ENCODE measurements at places on chromosomes 7 and 10.
A peak's percentile ranks its signal among the peaks of the same experiment; 100 is the strongest.

GRCh38 chr10:129631006-129631405 lies 164.0 kb downstream of the MGMT start:
- no peak for DNase-seq

GRCh38 chr7:129784437-129784782 lies 168.3 kb downstream of the UBE2H start:
- DNase-seq = no peak

DNA sequence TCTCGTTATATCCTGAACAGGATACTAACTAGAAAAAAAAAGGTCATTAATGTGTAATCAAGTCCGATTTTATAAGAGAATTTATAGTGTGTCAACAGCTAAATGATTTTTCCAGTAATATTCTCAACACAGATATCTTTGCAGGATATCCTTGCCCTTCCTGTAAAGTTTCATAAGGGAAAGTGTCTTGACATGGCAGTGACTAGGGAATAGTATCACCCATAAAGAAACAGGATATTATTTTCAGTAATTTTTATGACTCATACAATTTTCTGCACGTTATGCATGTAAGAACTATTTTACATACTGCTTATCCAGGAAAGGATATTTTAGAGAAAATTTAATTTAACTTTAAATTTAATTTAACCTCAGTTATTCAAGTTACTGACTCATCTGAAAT lies 19.5 kb upstream of the PNLIP start:
- no peak for DNase-seq

- no peak for DNase-seq
Observed at GRCh38 chr7:102191556-102192379, 94.9 kb upstream of the SH2B2 start.

DNA sequence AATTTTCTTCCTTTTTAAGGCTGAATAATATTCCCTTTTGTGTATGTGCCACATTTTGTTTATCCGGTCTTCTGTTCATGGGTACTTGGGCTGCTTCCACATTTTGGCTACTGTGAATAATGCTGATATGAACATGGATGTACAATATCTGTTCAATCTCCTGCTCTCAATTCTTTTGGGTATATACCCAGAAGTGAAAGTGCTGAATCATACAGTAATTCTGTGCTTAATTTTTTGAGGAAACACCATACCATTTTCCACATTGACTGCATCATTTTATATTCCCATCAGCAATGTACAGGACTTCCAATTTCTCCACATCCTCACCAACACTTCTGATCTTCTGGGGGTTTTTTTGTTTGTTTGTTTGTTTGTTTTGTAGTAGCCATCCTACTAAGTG lies 135.0 kb upstream of the INHBA start:
- no peak for DNase-seq

- DNase-seq = no peak
Observed at GRCh38 chr10:71312811-71313789, 6.0 kb upstream of the SLC29A3 start.

GRCh38 chr10:24727786-24728185 lies 4.1 kb upstream of the ARHGAP21 start:
- no peak for DNase-seq

GRCh38 chr7:32093415-32094408 lies 23.5 kb upstream of the PDE1C start:
- DNase-seq = no peak

GRCh38 chr10:6108631-6109443 lies 20.0 kb downstream of the RBM17 start:
- DNase-seq = peak; percentile 13

DNA sequence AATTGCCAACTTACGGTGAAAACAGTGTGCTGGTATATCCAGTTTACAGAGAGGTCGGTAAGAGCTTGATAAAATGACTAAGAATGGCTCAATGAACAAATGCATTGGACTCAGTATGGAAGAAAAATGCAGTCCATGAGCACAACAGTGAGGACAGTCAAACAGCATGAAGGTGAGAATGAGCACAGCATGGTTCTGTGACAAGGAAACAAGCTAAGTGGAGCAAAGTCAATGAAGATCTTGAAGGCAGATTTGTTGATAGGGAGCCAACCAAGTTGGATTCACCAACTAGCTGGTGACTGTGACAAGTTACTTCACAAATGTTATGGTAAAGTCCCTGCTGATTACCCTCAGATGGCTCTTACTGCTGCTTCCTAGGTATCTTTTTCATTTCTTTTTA lies 75.9 kb downstream of the SHOC2 start:
- DNase-seq = no peak

- no peak for DNase-seq
Observed at GRCh38 chr7:130350945-130351790, 6.6 kb downstream of the CPA5 start.

GRCh38 chr10:88415533-88416130 lies 167.5 kb downstream of the RNLS start:
- DNase-seq = no peak

DNA sequence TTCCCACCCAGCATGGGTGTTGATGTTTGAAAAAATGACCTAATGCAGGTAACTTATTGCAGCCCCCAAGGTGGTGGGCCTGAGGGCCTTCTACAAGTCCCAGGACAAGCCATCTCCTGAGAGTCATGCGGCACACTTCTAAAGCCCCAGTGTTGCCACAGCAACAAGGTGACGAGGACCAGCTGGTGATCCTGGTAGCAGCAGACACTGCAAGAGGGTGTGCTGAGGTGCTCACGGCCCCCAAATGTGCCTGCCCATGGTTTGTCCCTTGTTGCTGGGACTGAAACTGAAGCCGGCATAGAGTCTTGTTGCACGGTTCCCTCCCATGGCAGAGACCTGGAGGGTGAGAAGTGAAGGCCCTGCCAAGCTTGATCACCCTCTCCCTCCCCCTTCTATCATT lies 333.2 kb upstream of the MGMT start:
- DNase-seq = no peak

DNA sequence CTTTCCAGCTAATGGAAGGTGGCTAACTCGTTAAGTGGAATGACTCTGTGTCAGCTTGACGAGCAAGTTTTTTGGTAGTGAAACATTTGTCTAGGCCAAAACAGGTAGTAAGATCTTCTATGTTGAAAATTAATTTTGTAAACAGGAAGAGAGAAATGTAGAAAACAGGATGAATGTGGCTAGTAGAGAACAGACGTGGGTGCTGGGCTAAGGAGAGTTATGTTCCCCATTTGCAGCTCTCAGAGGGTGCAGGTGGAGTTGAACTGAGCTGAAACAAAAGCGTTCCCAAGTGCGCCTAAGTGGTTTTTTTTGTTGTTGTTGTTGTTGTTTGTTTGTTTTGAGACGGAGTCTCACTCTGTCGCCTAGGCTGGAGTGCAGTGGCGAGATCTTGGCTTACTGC lies 59.5 kb upstream of the SRPK2 start:
- DNase-seq = no peak

- no peak for DNase-seq
Observed at GRCh38 chr7:55128693-55129394, 110.0 kb downstream of the EGFR start.

DNA sequence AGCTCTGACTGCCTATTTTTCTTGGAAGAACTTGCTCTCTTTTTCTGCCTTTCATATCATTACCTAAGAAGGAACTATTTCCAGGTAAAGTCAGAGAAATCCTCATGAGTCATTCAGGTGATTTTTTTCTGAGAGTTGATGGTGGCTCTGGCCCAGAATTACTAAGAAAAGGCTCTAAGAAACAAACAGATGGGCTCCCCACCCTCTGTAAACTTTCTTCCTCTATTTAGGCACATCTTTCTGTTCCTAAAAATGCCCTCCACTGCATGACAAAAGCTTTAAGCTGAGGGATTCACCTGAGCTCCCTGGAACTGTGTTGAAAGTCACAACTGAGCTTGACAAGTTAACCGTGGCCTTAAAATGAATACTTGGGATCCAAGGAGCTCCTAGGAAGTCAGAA lies 1.6 kb downstream of the OLAH start:
- no peak for DNase-seq

- DNase-seq = no peak
Observed at GRCh38 chr10:61066661-61067344, 122.8 kb upstream of the RHOBTB1 start.

GRCh38 chr7:40470817-40471216 lies 336.0 kb downstream of the SUGCT start:
- no peak for DNase-seq

DNA sequence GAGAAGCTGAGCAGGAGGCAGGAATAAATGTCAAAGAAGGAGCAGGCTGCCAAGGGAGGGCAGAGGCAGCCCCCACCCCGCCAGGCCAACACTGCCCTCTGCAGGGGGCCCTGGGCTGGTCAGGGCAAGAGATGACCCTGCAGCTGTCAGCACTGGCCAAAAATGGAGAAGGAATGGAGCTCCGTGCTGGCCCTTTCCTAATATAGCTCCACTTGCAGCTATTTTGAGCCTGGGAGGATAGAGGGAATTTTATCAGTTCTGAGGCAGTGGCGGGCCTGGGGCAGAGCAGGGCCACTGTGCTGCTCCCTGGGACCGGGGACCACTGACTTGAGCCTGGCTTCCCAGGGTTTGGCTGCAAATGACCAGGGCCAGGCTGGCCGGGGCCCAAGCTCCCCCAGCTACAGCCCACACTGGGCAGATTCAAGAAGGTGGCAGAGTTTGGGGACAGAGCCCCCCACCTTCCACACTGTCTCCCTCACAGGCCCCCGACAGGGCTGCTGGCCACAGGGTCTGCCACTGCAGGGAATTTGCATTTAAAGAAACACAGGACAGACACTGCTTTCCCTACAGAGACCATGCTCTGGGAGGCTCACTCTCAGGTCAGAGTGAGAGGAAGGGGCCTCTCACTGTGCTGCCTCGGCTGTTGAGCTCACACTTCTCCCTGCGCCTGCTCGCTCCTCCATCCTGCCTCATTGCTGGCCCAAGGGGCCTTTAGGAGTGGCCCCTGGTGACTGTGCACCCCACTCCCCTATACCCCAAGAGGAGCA lies 16.2 kb downstream of the LDB3 start:
- DNase-seq = no peak
